Naive thymus-derived CD8-positive, alpha-beta T cell (primary cell): ENCODE measurements at places on chromosomes 16 and 17.

DNA sequence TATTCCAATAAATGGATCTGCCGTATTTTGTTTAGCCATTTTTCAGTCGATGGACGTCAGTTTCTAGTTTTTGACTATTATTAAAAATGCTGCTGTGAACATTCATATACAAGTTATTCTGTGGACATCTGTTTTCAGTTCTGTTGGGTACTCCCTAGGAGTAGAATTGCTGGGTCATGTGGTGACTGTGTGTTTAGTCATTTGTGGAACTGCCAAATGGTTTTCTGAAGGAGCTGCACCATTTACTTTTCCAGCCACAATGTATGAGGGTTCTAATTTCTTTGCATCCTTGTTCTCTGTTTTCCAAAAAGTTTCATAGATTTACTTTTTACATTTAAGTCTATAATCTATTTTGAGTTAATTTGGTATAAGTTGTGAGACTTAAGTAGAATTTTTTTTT lies 29.5 kb downstream of the CYLD start:
- DNase-seq: no peak

- DNase-seq: no peak
These were observed 39.0 kb downstream of the IQCK start for GRCh38 chr16:19757026-19757425.

- no peak for DNase-seq
These were observed 24.9 kb downstream of the CDC42EP4 start for GRCh38 chr17:73286863-73287296.

DNA sequence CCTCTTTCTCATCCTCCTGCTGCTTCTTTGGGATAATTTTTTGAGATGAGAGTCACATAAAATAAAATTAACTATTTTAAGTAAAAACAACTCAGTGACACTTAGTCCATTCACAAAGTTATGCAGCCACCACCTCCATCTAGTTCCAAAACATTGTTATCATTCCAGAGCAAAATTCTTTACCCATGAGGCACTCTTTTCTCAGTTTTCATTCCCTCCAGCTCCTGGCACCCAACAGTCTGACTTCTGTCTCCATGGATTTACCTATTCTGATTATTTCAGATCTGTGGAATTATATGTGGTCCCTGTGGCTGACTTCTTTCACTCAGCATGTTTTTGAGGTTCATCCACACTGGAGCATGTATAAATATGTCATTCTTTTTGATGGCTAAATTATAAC lies 239.9 kb upstream of the DYNLRB2 start:
- DNase-seq: no peak

DNA sequence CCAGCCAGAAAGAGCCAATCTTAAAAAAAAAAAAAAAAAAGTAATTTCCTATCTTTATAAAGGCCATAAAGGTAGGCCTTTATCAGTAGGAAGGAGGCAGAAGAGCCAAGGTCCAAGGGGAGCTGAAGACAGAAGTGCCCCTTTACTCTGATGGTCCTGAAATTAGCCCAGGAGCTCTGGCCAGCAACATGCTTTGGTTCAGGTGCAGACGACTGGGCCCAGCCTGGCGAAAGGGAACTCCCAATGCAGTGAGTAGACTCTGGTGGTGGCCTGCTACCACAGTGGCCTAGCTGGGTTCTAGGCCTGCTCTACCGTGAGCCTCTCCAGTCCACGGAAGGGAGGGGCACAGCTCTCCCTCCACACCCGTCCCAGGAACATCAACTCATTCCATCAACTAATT lies 23.1 kb upstream of the MEIOB start:
- no peak for DNase-seq

DNA sequence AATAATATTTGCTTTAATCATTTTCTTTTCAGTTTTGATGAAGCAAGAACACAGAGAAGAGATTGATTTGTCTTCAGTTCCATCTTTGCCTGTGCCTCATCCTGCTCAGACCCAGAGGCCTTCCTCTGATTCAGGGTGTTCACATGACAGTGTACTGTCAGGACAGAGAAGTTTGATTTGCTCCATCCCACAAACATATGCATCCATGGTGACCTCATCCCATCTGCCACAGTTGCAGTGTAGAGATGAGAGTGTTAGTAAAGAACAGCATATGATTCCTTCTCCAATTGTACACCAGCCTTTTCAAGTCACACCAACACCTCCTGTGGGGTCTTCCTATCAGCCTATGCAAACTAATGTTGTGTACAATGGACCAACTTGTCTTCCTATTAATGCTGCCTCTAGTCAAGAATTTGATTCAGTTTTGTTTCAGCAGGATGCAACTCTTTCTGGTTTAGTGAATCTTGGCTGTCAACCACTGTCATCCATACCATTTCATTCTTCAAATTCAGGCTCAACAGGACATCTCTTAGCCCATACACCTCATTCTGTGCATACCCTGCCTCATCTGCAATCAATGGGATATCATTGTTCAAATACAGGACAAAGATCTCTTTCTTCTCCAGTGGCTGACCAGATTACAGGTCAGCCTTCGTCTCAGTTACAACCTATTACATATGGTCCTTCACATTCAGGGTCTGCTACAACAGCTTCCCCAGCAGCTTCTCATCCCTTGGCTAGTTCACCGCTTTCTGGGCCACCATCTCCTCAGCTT lies 45.0 kb downstream of the ESRP2 start:
- no peak for DNase-seq

GRCh38 chr17:61205931-61206330 lies 193.7 kb upstream of the TBX2 start:
- no peak for DNase-seq

- no peak for DNase-seq
These were observed 606.2 kb downstream of the WWOX start for GRCh38 chr16:78705694-78706093.

GRCh38 chr17:19619705-19620325 lies 28.7 kb upstream of the ALDH3A2 start:
- no peak for DNase-seq

DNA sequence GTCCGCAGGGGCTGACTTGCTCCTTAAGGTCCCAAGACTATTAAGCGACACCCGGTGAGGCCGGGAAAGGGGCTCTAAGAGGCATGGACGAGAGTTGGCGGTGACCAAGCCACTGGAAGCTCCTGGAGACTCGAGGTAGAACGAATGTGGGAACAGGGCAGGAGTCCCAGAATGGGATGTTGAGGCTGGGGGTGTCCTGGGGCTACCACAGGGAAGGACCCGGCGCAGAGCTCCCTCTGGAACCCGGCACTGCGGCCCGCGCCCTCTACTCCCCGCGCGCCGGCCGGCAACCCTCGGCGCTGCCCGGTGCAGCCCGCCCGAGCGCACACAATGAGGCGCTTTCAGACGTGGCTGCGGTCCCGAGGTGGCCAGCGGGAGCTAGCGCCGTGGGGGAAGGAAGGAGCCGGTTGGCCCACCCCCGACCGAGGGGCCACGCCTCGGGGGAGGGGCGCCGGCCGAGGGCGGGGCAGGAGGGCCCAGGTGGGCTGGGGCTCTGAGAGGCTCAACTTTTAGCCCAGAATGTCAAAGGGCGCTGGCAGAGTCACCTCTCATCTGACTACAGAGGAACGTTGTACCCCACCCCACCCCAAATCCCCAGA lies at the start of gene CHST6:
TSS of gene CHST6 (minus strand) at position 366 of the 599 bp plus-strand sequence. CDS start 15,613 bp downstream, outside the sequence.
- peak; percentile 3 for DNase-seq

DNA sequence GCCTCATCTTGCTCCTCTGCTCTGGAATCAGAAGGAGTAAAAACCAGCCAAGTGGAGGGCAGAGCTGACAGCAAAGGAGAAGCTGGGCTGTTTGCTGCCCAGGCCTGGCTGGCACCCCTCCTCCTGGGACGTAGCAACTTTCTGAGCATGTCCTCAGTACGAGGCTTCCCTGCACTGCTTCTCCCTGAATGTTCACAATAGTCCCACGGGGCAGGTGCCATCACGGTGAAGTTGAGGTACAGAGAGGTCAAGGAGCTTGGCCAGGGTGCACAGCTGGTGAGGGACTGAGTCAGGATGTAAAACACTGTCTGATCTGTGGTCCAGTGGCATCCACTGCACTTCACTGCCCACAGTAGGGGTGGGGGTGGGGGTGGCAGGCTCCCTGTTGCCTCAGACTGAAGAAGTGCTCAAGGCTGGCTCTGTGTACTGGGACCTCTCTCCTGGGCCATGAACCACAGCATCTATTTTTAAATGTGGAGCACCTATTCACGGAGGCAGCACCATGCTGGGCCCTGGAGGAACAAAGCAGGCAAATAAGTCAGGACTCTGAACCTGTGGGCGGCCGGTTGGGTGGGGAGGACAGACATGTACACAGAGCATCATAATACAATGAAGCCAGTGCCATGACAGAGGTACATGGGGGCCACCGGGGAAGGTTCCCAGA lies 369.5 kb downstream of the SEC14L1 start:
- DNase-seq: no peak

DNA sequence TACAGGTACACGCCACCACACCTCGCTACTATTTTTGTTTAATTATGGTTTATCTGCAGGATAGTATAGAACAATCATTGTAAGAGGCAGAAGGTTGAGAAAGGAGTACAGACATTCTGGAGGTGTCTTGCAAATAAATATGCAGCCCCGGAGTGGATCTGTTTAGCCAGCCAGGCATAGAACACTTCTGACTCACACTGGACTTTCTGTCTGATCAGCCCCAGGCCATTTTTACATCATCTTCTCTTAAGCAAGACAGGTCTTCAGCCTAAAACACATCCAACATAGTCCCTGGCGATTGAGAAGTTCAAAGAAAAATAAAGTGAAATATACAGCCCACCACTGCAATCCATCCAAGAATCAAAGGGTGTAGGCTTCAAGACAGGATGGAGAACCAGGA lies 81.4 kb downstream of the XYLT1 start:
- no peak for DNase-seq

- no peak for DNase-seq
These were observed 20.1 kb downstream of the WFDC1 start for GRCh38 chr16:84314814-84315213.

- DNase-seq: peak; percentile 85
These were observed 977 bp upstream of the ZNF778 start for GRCh38 chr16:89216315-89217137.

DNA sequence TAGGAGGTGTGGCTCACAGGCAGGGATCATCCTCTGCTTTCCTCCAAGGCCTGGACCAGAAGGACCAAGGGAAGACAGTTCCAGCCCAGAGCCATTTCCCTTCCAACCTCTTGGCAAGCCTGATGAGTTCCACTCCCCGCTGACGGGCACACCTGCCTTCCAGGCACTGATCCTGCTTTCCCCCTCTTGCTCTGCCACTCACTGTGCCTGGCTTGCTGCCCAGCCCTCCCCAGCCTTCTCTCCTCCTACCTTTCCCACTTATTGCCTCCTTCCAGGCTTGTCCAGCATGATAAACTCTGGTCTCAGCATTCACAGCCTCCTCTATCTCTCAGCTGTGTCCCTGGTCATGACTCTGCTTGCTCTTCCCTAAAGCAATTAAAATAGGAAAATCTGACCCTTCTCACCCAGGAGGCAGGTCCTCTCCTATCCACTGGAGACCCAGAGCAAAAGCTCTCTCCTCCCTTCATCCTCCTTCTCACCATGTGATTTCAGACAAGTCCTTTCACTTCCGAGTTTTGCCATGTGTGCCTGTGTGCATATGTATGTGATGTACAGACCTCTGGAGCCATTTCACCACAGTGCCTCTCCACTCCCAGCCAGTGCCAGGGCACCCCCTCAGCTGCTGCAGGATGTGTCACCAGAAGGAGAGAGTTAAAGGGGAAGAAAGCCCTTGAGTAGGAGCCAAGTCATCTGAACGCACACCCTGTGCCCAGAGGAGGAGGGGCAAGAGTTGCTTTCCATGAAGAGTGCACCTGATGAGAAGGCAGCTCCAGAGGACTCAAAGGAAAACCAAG lies 13.4 kb upstream of the TMEM170A start:
- no peak for DNase-seq

- no peak for DNase-seq
These were observed 7.2 kb downstream of the SGSM2 start for GRCh38 chr17:2344528-2344927.

GRCh38 chr17:68621065-68621464 lies 19.9 kb upstream of the FAM20A start:
- no peak for DNase-seq

DNA sequence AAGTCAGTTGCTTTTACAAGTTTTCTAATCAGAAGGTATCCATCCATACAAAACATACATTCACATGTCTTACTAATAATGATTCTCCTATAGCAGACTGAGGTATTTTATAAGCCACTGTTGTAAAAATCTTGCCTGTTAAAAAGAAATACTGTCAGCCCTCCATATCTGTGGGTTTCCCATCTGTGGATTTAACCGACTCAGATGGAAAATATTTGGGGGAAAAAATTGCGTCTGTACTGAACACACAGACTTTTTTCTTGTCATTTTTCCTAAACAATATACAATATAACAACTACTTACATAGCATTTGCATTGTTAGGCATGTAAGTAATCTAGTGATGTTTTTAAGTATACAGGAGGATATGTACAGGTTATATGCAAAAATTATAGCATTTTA lies 90.4 kb downstream of the PARN start:
- DNase-seq: no peak

GRCh38 chr17:78330570-78331224 lies 29.2 kb downstream of the SOCS3 start:
- DNase-seq: no peak

GRCh38 chr16:61374071-61374470 lies 662.2 kb downstream of the CDH8 start:
- no peak for DNase-seq

GRCh38 chr16:4016658-4017057 lies 99.6 kb downstream of the ADCY9 start:
- DNase-seq: no peak

GRCh38 chr16:50627419-50627818 lies 53.7 kb downstream of the SNX20 start:
- DNase-seq: peak; percentile 49

GRCh38 chr17:28760601-28761562 lies 17.1 kb downstream of the TRAF4 start:
- no peak for DNase-seq

- DNase-seq: no peak
These were observed 560 bp downstream of the EFNB3 start for GRCh38 chr17:7705269-7706255.

- DNase-seq: no peak
These were observed 16.2 kb downstream of the SNN start for GRCh38 chr16:11684231-11685025.

DNA sequence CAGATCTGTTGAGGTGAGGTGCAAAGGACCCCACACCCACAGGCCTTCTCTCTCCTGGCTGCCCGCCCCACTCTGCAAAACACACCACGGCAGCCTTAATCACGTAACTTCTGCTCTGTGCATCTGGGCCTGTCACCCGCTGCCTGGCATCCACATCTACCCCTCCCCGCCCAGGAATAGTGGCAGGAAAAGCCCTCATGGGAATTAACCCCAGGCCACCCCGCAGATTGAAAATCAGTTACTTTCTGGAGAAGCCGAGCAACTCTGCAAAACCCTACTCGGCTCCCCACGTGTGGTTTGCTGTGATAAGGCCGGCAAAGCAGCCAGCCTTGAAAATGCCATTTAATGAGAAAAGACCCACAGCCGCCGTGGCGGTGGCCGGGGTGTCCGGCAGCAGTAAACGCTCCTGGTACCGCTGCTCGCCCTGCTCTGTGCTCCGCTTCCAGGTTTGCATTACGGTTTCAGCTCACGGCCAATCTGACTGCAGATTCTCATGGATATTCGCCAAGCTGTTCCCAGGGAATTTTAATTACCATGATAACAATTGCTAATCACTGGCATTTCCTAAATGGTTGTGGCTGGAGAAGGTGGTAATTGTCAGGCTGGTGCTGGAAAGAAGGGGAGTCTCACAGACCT lies 78.0 kb upstream of the DOC2B start:
- DNase-seq: no peak
